ENCODE measurements at places on chromosomes 3 and 15.

- DNase-seq: no peak
Measured at GRCh38 chr3:137121704-137122314, 164.0 kb downstream of the IL20RB start.

GRCh38 chr3:146581951-146582467 lies 23.1 kb downstream of the PLSCR5 start:
- DNase-seq: no peak

GRCh38 chr15:71079208-71080044 lies 35.8 kb upstream of the THSD4 start:
- DNase-seq: no peak

GRCh38 chr3:62287392-62287927 lies 85.9 kb downstream of the FEZF2 start:
- DNase-seq: no peak

GRCh38 chr15:96038650-96039049 lies 291.9 kb upstream of the NR2F2 start:
- no peak for DNase-seq
